Activated CD4-positive, alpha-beta T cell treated with anti-CD3 and anti-CD28 coated beads for 24 hours (primary cell): ENCODE measurements at places on chromosomes 1 and 21.

DNA sequence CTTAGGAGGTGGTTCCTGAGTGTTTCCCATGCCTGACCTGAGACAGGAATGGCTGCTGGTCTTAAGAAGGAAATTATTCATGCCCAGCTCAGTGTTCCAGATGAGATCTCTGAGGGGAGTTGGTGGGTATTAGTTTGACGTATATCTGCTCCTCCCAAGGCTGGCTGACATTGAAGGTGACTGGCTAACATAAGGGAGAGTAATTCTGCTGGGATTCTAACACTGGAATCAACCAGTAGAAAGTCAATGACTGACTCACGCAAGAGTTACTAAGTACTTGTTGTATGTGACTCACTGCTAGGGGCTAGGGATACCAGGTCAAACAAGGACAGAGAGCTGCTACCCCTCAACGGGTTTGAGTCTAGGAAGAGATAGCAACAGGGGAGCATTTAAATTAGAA lies 177.3 kb downstream of the CACNA1E start:
- no peak for DNase-seq

- no peak for DNase-seq
These were observed 77.7 kb upstream of the TMEM51 start for GRCh38 chr1:15075817-15076216.

DNA sequence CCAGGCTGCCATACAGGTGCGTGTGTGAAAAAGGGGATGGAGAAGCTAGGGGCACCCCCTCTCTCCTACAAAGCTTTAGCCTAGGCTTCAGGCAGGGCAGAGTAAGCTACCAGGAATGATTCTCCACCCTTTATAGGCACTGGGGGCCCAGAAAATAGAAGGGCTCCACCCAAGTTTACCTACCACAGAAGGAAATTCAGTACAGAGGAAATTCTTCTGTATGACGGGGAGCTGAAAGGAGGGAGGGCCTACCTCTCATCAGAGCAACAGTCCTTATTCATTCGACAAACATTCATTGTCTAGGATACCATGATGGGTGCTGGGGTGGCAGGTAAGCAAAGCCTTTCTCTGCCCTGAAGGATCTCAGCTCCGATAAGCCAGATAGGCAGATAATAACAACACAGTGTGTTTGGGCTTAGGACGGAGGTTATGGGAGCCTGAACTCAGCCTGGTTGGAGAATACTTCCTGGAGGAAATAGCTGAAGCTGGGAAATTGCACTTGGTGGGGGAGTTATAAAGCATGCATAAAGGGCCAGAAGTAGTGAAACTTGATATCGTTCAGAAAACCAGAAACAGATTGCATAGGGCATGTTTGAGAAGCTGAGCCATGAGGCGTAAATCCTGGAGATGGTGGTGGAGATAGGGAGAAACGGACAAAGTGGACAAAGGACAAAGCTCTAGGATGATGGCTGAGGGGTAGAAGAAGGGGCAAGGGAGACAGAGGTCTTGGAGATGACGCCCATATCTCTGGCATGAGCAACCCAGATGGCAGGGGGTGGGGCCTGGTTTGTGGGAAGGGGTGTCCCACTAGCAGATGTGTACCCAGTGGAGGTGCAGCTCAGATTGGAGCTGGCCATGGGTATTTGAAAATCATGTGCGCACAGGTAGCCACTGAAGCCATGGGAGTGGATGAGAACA lies 5.3 kb upstream of the P3R3URF start:
- DNase-seq: no peak

DNA sequence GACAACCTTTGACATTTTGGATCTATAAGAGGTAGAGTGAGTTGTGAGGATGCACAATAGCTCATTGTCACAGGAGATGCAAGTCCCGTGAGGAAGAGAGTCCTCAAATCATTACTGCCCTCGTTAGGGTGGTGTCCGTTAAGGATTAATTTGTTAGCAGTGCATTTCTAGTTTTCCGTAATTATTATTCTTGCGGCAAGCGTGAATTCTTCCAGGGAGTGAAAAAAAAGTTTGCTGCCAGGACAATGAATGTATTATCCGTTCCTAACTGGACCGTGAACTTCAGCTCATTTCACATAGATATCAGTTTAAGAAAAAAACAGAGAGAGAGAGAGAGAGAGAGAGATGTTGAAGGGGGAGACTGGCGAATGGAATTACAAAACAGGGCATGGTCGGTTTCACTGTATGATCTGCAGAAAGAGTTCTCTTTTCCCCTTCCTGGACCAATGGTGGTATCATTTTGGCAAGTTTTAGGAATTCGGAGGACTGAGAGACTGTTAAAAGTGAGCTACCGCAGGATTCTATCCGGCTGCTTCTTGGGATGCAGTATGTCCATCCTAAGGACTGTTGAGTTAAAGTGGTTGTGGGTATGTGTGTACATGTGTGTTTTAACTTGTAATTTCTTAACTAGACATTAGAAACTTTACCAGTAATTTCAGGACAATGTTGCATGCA lies 216.0 kb upstream of the NFIA start:
- DNase-seq: no peak

GRCh38 chr1:70083519-70083918 lies 121.9 kb downstream of the LRRC40 start:
- no peak for DNase-seq

DNA sequence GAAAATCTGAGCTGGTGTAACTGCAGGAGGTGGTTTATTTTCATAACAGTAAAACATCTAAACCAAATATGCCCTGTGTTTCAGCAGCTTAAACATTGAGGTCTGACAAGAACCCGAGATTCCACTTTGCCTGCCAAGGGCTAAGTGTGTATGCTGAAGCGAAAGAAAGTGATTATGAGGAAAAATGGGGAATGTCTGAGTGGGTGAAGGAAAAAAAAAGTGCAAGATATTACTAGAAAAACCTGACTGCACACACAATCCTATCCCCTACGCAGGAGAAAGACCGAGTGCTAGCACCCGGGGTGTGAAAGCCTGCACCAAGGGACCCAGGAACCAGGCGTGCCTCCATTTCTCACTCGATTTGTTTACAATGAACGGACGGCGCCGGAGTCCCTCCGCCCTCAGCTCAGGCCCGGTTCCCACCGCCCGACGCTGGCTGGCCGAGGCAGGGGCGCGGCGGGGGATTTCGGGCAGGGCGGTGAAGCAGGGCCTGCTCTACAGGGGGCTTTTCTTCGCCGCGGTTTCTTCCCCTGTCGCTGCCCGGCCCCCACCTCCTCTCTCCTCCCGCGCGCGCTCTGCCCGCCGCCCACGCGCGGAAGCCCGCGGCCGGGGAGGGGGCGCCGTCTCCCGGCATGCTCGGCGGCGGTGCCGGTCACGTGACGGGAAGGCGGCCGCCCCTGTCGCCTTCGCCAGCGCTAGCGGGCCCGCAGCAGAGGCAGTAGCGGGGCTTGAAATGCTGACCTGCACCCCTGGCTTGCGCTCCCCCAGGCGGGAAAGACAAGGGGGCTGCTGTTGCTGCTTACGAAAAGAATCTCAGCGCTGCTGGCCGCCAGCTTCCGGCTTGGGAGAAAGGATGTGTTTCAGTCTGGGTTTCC lies 35.9 kb downstream of the ITPKB start:
- DNase-seq: peak; percentile 66

- no peak for DNase-seq
These were observed 108.8 kb downstream of the BACH1 start for GRCh38 chr21:29407571-29407970.

DNA sequence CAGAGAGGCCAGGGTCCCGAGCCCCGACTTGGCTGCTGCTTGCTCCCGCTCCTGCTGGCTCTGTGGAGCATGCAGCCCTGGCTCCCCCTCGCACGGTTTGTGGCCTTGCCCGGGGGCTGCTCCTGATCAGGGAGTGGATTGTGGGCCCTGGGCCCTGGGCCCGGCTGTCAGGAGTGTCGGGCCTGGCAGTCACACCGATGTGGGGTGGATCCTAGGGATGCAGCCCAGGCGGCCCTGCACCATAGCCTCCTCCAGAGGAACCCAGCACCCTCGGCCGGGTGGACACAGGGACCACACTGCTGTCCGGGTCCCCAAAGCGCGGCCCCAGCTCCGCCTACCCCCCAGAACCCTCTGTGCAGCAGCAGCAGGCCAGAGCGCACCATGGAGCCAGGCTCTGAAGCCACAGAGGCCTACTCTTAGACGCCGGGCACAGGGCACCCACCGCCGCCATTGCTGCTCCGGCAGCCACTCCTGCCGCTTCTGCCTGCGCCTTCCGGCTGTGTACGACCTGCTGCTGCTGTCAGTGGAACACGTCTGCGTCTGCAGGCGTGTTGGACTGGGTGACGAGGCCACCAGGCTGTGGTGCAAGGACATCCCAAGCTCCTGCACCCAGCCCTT lies 9.4 kb downstream of the SLX9 start:
- no peak for DNase-seq

DNA sequence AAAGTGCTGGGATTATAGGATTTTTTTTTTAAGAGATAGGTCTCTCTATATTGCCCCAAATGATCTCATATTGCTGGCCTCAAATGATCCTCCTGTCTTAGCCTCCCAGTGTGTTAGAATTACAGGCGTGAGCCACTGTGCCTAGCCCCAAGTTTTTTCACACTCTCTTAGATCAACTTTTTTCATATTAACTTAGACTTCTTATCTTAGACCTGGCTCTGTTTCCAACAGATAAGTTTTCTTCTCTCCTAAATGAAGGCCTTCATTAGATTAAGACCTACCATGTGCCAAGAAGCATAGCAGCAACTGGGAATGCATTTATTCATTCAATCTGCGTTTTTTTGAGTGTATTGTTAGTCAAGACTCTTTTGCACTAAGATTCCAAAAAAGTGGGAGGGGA lies 20.2 kb upstream of the HTR1D start:
- DNase-seq: no peak

GRCh38 chr1:230124186-230125128 lies 57.4 kb downstream of the GALNT2 start:
- no peak for DNase-seq

DNA sequence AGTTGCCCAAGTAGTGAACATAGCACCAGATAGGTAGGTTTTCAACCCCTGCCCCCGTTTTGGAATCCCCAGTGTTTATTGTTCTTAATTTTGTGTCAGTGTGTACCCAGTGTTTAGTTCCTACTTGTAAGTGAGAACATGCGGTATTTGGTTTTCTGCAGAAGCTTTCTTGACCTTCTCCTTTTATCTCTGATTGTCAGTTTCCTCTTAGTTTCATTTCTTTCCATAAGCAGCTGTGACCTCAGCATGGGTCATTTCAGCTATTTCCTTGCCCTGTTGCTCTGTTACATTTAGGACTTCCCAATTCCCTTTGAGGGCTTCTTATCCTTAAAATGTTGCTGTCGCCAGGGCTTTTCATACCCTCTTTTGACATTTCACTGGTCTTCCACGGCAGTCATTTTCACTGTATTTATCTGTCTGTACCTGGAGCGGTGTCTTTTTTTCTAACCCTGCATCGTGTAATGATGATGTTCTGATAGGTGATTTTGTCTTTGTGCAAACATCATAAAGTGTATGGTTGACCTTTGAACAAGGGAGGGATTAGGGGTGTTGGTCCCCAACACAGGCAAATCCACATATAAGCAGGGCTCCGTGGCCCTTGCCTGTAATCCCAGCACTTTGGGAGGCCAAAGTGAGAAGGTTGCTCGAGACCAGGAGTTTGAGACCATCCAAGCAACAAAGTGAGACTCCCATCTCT lies 15.0 kb downstream of the ITSN1 start:
- no peak for DNase-seq

- DNase-seq: no peak
These were observed 2.8 kb downstream of the REG4 start for GRCh38 chr1:119808491-119808890.

DNA sequence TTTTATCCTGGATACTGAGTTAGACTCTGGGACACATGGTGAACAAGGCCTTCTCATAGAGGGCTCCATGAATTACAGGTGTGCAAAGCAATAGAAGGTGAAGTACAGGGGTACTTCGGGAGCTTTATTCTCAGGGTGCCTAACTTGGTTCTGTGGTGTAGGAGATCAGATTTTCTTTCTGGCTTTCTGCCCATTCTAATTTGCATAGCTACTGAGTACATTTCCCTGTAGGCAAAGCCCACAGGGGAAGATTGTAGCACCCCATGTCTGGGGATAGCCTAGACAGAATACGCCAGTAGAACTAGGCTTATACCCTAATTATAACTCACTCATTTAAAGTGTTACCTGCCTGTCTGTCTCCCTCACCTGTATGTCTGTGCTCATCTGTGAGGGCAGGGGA lies 49.7 kb downstream of the PGM1 start:
- DNase-seq: no peak

DNA sequence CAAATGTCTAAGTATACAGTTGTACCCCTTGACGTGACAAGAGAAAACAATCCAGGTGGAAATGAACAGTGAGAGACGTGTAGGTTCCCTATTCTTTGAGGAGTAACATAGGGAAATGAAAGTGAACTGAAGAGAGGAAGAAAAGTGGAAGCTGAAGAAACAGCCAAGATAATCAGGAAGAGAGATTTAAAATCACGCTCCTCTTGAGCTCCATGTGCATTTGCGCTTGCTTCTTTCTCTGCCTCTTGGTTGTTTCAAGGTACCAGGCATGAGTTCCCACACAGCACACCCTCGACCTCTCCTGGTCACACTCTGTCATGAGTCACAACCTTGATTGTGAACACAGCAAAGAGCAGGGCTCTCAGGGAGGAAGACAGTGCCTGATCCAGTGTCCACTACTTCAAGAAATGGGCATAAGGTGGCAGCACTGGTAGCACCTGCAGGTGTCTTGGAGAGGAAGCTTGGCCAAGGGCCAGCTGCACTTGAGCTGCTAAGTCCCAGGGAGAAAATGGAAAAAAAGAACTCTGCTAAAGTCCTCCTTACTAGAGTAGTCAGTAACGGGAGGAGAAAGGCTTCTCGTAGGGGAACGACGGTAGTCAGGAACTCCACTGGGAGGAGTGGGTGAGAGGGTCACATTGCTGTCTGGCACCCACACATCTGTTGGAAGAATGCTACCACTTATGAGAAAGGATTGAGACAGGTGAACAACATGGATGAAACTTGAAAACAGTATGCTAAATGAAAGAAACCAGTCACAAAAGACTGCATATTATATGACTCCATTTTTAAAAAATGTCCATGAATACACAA lies 18.3 kb upstream of the ARID1A start:
- peak; percentile 15 for DNase-seq

GRCh38 chr1:39026866-39027507 lies 837 bp downstream of the NDUFS5 start:
- DNase-seq: no peak

GRCh38 chr1:244302876-244303609 lies 148.7 kb downstream of the ADSS2 start:
- no peak for DNase-seq

DNA sequence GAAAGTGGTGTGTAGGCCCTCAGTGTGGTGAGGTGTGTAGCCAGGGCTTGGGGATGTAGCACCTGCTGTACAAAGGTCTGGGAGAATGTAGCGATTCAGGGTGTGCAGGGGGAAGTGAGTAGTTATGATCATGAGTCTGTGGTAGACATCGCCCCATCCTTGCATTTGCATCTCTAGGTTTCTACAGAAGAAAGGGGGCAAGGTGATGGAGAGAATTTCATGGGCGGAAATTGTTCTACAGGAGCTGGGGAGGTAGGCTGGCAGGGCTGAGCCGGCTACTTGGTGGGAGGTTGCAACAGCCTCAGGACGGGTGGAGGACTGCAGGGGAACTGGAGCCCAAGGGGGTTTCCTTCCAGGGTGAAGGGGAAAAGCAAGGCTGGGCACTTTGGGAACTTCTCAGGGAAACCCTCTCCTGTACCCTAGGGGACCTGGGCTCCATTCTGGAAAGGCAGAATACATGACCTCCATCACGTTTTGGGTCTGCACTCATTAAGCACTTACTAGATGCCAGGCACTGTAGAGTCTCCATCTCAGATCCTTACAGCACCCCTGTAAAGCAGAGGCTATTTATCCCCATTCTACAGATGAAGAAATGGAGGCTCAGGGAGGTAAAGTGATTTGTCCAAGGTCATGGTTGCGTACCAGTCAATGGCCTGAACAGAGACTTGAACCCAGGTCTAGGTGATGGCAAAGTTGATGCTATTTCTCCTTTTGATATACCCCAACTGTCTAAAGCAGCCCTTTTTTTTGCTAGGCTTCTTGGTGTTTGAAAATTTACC lies 14.5 kb upstream of the TNFRSF1B start:
- no peak for DNase-seq
